Activated naive CD4-positive, alpha-beta T cell treated with anti-CD3 and anti-CD28 coated beads for 36 hours (primary cell): ENCODE measurements at places on chromosomes 13 and 19.

- DNase-seq, result no peak
These were observed 884.7 kb downstream of the DIAPH3 start for GRCh38 chr13:59279028-59279427.

- peak; percentile 60 for DNase-seq
These were observed 9.8 kb upstream of the ZNF544 start for GRCh38 chr19:58218899-58219298.

DNA sequence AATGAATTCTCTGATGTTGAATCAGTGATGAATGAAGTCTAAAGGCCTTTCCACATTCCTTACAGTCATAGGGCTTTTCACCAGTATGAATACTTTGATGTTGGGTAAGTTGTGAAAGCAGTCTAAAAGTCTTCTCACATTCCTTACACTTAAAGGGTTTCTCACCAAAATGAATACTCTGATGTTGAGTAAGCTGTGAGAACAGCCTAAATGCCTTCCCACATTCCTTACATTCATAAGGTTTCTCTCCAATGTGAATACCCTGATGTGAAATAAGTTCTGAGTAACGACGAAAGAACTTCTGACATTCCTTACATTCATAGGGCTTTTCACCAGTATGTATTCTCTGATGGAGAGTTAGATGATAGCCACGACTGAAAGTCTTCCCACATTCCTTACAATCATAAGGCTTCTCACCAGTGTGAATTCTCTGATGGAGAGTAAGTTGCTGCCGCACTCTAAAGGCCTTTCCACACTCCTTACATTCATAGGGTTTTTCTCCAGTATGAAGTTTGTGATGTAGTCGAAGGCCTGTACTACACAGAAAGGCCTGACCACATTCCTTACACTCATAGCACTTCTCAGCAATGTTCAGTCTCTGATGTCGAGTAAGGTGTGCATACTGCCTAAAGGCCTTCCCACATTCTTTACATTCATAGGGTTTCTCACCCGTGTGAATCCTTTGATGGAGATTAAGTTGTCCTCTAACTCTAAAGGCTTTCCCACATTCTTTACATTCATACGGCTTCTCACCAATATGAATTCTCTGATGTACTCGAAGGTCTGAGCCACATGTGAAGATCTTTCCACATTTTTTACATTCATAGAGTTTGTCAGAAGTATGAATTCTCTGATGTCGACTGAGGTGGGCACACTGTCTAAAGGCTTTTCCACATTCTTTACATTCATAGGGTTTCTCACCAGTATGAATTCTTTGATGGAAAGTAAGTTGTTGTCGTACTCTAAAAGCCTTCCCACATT is 19.9 kb downstream of the ZFP30 start:
- DNase-seq, result no peak

DNA sequence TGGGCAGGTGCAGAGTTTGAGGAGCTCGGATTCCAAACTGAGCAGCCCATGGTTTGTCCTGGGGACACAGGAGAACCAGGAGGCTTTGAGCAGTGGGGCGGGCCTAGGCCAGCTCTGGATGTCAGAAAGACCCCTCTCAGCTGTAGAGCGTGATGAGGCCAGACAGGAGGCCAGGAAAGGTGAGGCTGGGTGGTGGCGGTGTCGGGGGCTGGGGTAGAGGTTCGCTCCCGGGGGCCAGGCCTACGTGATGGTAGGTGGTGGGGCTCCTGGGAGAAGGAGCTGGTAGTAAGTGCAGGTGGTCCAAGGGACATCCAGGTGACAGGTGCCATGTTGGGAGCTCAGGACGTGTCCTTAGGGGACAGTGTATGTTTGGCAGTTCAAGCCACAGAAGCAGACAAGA is 13.5 kb upstream of the PTOV1 start:
- DNase-seq, result no peak

GRCh38 chr13:45859705-45860104 is 8.2 kb upstream of the SIAH3 start:
- no peak for DNase-seq

DNA sequence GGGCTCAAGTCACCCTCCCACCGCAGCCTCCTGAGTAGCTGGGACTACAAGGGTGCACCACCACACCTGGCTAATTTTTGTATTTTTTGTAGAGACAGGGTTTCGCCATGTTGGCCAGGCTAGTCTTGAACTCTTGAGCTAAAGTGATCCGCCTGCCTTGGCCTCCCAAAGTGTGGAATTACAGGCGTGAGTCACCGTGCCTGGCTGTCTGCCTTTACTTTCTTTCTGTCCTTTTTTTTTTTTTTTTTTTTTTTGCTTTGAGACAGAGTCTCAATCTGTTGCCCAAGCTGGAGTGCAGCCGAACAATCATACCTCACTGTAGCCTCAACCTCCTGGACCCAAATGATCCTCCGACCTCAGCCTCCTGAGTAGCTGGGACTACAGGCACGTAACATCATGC is 25.0 kb upstream of the OR1M1 start:
- no peak for DNase-seq

DNA sequence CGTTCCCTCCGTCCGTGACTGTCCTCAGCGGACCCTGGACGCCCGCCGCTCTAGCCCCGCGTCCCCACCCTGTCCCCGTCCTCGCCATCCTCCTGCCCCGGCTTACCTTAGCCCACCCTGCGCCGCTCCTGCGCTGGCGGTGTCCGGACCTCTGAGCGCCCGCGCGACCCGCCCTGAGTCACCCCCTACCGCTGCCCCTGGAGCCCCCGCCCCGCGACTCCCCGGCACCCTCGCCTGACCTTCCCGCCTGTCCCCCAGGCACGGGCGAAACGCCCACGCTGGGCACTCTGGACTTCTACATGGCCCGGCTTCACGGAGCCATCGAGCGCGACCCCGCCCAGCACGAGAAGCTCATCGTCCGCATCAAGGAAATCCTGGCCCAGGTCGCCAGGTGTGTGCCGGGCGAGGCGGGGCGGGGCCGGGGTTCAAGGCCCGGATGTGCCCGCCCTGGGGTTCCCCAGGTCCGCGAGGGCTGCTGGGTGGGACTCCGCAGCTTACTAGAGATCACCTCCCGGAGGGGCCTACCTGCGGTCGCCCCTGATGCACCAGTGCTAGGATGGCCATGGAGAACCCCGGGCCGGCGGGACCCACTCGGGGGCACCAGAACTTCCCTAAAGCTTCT is 5.1 kb downstream of the HMG20B start:
- no peak for DNase-seq

- no peak for DNase-seq
These were observed 113.1 kb downstream of the PCDH9 start for GRCh38 chr13:67117010-67117550.

DNA sequence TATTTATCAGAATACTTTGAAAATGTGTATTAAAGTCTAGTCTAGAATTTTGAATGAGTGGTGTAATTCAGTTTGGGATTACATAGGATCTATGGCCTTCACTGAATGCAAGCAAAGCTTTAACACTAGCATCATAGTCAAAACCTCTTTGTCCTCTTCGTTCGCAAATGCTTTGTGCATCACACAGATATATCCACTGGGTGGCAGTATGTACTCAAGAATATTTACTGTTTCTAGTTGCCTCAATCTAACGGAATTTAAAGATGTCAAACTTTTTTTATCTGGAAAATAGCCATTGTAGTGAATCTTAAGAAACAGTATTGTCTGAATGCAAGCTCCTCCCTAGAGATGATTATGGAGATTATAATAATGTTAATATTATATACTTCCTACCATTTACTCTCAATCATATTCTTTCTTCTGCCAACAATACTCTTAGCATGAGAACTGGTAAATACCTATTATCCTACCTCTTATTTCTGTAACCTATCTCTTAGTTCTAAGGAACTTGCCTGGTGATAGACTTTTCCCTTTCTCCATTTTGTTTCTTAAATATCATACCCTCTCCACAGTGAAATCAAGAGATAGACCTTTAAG is 25.8 kb downstream of the LACC1 start:
- peak; percentile 44 for DNase-seq

- no peak for DNase-seq
These were observed 1149.1 kb upstream of the PCDH20 start for GRCh38 chr13:62564770-62565169.

DNA sequence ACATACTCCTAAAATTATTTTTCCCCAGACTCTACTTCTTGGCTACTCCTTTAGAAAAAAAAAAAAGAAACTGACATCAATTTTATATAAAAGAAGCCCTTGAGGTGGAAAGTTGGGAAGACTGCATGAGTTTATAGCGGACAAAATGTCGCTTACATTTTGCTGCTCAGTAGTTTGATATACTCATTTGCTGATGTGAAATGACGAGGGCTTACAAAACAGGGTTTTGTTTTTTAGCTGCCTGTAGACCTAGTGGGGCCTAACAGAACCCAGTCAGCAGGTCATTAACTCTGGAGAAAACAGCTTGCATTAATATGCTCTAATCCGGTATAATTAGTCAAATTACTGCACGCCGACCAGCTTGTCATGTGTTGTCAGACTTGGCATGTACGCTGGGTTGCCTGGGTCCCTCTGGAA is 37.6 kb upstream of the MAB21L1 start:
- DNase-seq, result no peak

GRCh38 chr13:39051157-39051556 is 12.9 kb downstream of the NHLRC3 start:
- no peak for DNase-seq

DNA sequence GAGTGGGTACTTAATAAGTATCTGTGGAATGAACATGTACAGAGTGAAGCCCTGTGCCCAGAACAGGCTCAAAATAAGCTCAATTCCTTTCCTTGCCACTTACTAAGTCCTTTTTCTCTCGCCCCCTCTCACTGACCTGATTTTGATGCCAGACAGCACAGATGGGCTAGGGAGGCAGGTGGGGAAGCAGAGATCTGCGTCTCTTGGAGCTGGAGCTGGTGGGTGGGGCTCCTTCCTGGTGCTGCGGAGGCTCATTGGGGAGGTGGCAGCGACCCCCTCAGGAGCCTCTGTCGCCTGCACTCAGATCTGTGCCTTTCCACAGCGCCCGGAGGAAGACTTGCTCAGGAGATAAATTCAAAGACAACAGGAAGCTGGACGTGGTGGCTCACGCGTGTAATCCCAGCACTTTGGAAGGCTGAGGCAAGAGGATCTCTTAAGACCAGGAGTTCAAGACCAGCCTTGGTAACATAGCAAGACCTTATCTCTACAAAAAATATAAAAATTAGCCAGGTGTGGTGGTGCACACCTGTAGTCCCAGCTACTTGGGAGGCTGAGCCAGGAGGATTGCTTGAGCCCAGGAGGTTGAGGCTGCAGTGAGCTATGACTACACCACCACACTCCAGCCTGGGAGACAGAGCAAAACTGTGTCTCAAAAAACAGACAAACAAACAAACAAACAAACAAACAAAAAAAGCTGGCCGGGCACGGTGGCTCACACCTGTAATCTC is 14.6 kb downstream of the AKT2 start:
- DNase-seq, result no peak

- DNase-seq, result no peak
These were observed 4.0 kb downstream of the RDH13 start for GRCh38 chr19:55058781-55059610.

- peak; percentile 26 for DNase-seq
These were observed 732 bp downstream of the SELENOV start for GRCh38 chr19:39515551-39516191.

DNA sequence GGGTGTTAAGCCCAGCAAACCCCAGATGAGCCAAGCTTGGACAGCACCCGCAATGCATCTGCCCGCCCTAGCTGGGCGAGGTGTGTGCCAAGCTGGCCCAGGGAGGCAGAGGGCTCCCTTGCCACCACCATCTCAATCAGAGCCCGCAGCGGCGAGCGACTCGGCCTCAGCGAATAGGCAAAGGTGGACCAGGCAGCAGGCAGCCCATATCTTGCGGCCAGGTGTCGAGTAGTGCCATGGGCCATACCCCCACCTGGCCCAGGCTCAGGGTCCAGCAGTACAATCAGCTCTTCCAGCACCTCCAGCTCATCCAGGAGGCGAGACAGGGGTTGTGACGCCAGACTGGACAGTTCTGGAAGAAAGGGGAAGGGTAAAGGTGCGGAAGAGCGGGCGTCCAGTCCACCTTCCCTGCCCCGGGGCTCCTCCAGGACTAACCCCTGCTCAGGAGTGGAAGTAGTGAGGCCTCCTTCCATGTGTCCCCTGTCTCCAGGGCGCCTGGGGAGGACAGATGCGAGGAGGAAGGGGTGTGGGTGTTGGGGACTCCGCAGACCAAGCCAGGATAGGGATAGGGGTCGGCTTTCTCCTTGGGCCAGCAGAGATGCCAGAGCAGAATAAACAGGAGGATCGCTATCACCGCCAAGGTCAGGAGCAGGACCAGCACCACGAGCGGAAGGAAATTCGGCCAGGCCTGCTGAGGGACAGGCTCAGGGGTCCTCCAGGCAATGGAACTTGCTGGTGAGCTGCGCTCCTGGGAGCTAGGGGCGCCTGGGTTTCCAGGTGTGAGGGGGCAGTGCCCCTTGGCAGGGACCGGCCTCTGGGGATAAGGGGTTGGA is 2.8 kb downstream of the IGFLR1 start:
- DNase-seq, result no peak

- no peak for DNase-seq
These were observed 9.1 kb downstream of the ATP8A2 start for GRCh38 chr13:25380741-25381324.

GRCh38 chr13:44765001-44765471 is 188.9 kb upstream of the TSC22D1 start:
- DNase-seq, result no peak

GRCh38 chr19:29837448-29837981 is 25.7 kb downstream of the CCNE1 start:
- DNase-seq, result peak; percentile 79

- DNase-seq, result no peak
These were observed 323.8 kb downstream of the LMO7 start for GRCh38 chr13:75959861-75960481.
